Brain microvascular endothelial cell (primary cell): ENCODE measurements at places on chromosomes 2 and 18.

DNA sequence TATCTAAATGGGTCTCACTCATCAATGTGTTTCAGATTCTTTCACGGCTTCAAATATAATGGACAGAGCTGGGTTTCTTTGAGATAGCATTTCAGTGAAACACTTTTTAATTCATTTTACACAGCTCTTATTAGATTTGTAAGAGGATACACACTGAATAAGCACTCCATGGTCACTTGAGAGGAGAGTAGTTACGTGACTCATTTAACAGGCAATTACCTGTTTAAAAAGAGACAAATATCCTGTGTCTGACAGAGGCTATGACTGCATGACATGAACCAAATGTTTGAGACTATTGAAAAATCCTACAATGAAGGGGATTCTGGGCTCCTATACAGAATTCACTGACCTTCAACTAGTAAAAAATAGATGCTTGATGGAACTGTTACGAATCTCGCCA lies 786.9 kb downstream of the EPHA4 start:
- DNase-seq: no peak

DNA sequence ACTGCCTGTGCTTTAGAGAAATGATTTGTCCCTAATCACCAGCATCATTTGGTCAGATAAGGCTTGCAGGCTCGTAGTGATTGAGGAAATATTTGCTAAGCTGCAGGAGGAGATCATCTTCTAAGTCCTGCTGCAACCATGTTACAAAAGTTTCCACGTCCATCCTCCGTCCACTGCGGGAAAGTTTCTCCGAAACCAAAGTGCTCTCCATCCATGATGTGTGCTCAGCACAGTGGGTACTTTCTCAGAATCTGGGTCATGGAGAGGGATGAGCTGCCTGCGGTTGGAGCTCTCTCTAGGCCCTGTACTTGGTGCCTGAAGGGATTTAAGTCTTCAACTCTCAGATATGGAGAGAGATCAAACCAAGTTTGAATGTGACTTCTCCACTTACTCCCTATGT lies 39.3 kb downstream of the IL1RL2 start:
- no peak for DNase-seq

DNA sequence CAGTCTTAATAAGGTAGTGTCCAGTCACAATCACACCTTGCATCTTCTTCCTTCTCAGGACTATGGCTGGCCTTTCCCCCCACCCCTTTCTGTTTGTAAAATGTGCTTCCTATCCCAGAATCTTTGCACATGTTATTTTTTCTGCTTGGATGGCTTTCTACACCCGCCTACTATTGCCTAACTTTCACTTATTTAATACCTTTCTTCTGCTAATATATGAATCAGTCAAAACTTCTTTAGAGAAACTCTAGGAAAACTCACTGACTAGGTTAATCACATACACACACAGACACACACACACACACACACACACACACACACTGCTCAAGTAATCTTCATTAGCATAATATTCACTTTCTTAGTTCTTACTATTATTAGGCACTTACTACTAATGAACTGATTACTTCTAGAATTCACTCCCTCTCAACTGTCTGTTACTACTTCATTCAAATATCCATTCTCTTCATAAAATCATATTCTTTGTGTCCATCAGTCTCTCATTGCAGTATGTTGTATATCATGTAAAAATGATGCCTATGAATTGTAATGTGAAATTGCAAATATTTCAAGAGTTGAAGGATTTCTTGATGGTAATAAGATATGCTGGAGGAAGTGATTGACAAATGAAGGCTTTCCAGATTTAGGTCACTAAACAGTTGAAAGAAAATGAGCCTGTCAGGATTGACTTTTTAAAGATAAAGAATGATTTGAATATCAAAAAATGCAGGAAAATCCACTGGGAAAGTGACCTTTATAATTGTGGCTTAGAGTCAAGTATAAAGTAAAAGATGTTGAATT lies 51.2 kb downstream of the CLIP4 start:
- no peak for DNase-seq

- no peak for DNase-seq
Measured at GRCh38 chr2:127707890-127708648, 6.8 kb downstream of the SFT2D3 start.

- no peak for DNase-seq
Measured at GRCh38 chr2:10550206-10551001, 102.3 kb upstream of the ODC1 start.

GRCh38 chr18:12307701-12308385 lies at the start of gene TUBB6:
TSS of gene TUBB6 (plus strand) at chr18:12308241. CDS start at chr18:12308293, 52 bp downstream.
- DNase-seq: peak; percentile 72
